Midbrain (tissue), 1 donor: ENCODE measurements at places on chromosomes 1 and 21.

DNA sequence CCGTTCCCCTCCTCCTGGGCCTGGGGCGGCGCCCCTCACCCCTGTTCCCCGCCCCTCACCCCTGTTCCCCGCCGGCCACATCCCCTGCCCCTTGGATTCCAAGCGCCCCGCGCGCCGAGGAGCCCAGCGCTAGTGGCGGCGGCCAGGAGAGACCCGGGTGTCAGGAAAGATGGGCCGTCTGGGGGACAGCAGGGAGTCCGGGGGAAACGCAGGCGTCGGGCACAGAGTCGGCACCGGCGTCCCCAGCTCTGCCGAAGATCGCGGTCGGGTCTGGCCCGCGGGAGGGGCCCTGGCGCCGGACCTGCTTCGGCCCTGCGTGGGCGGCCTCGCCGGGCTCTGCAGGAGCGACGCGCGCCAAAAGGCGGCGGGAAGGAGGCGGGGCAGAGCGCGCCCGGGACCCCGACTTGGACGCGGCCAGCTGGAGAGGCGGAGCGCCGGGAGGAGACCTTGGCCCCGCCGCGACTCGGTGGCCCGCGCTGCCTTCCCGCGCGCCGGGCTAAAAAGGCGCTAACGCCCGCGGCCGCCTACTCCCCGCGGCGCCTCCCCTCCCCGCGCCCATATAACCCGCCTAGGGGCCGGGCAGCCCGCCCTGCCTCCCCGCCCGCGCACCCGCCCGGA is at the start of gene TP73:
Gene TP73, plus strand, starts transcription at position 587 of the 618 bp plus-strand sequence. CDS start 29,850 bp downstream, outside the sequence.
- no peak for DNase-seq

GRCh38 chr1:247517795-247518612 is 18.2 kb downstream of the OR2C3 start:
- DNase-seq = no peak

GRCh38 chr1:150213170-150214098 is 22.5 kb downstream of the ANP32E start:
- peak; percentile 98 for DNase-seq

DNA sequence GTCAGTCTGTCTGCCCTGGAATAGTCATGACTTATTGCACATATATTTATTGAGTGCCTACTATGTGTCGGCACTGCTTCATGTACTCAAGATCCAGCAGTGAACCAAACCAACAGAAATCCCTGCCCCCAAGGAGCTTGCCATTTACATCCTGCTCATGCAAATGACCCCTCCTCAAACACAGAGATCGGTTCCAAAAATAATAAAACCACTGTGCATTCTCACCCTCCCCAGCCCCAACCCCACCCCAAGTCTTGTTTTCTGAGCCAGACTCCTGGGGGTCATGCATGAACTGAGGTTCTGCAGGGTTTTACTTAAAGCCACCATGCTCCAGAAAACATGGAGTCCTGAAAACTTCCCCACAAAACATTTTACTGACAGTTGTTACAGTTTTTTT is 61.9 kb downstream of the KIAA0040 start:
- DNase-seq = no peak

DNA sequence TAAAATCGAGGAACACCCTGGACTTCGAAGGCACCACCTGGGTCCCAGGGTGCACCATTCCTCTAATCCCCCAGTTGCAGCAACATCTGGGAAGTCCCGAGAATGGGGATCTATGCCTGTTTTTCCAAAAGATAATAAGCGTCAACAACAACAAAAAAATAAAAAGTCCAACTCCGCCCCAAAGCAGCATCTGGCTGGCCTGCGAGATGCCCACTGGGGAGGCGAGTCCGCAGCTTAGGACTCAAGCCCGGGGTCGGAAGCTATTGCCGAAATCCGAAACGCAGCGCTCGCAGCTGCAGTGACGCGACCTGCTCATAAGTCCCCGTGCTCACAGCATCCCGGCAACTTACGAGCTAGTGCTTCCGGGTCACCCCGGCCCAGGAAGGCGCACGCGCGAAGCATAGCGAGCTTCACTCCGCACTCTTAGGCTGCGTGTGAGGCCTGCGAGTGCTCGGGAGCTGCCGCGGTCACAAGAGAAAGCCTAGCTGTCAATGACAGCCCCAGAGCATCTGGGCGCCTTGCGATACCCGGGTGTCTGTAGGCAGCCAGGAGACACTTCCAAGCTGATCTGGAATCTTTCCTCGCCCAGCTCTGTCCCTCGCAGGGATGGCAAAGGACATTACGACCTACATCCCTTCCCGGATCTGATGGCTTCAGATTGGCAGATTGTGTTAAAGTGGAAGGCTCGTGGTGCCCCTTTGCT is 9.9 kb upstream of the LTN1 start:
- peak; percentile 98 for DNase-seq

DNA sequence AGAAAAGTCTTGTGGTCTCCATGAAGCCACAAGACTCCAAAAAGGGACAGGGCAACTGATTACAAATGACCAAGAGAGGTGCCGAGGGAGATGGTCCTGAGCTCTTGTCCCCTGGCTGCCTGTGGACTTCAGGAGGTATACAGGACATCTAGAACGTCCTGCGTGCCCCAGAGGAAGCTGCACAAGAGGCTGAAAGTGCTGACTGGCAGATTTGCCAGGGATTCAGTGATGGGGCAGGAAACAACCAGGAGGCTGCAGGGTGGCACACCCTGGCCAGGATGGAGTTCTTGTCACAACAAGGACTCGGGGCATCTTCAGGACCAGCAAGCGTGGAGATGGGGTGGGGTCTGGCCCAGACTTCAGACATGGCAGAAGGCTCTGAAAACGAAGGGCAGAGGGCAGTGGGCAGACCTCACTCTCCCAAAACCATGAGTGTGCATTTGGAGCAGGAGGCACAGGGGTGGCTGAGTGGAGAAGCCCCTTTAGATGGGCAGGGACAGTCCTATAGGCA is 13.4 kb upstream of the PKP1 start:
- DNase-seq = no peak

GRCh38 chr1:210291081-210291764 is 37.5 kb upstream of the HHAT start:
- no peak for DNase-seq

DNA sequence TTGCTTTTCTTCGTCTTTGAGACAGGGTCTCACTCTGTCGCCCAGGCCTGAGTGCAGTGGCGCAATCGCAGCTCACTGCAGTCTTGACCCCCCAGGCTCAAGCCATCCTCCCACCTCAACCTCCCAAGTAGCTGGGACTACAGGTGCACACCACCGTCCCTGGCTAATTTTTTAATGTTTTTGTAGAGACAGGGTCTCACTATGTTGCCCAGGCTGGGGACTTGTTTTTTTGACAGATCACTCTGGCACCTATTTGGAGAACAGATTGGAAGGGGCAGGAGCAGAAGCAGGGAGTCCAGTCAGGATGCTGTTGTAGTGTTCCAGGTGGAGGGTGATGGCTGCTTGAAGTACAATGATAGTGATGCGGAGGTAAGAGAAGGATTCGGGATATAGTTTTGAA is 12.7 kb upstream of the KDM4A start:
- DNase-seq = no peak

DNA sequence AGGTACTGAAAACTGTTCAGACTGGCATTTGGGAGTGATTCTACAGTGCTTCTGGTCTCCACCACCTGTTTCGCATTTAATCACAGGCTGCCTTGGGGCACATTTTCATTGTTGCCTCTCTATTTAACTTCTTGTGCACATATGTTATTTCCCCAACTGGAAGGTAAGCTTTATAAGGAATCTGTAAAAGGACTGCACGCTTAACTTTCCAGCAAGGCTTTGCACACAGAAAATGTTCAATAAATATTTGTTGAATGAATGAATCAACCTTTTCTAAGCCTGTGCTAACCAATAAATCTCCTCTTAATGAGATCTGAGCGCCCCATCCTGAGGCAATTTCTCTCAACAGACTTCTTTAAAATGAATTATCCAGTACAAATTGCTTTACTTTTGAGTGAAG is 84.3 kb upstream of the ARHGAP29 start:
- DNase-seq = no peak

GRCh38 chr1:184941410-184941733 is 32.9 kb downstream of the NIBAN1 start:
- DNase-seq = no peak

DNA sequence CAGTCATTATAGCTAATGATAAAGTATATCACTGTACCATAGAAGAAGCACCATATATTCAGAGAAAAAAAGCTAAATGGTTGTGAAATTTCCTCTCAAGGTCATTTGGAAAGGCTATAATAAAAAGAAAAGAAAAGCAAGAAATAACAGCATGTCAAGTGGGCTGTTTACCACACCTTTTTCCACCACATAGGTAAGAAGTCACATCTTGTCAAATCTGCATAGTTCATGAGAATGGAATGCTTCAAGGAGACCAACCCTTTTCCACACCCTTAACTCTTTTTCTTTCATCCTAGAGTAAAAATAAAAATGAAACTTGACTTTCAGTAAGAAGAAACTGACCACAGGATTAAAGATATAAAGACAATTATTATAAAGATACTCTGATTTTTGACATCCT is 91.2 kb downstream of the ATP6V1G3 start:
- no peak for DNase-seq

DNA sequence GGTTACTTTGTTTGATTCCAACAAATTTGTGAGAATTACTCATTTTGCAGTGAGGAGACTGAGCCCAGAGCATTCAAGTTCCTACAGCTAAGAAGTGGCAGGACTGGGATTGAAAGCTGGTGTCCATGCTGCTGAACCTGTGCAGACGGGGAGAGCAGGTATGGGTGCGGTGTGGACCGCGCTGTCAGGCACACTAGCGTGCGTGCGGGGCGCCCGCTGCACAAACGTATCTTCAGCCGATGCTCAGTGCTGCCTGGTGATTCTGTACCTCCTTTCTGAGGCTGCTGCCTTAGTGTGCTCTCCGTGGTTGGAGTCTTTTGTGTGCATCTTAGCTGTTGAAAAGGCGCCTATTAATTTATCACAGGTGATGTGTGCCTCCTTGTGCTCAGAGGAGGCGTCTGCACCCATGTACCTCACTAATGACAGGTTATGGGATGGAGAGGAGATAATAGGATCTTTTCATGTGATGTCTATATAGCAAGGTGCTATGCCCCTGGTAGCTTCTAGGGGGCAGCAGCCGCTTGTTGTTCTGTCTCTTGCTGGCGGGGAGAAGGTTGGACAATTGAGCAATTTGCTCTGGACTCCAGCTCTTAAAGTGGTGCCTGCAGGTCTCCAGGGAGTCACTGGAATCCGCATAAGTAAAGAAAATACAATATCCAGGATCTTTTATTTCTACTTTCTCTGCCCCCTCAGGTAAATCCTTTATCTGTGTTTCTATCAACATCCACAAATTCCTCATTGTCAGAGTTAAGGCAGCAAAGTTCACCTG is 32.5 kb downstream of the PEX14 start:
- peak; percentile 56 for DNase-seq

DNA sequence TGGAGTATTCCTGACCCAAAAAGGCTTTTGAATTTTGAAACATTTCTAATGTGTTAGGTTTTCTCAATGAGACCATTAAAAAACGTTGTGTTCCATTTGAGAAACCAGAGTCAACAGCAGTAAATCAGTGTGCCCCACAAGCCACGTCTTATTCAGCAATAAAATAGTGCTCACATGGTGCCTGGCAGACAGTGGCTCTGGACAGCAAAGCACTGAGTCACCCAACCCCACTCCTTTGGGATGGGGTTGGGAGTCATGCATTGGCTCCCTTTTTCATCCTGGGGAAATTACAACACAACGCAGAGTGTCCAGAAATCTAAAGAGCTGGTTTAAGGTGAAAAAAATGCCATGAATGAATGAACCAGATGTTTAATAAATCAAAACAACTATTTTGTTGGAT is 46.5 kb downstream of the KCNJ15 start:
- no peak for DNase-seq

GRCh38 chr1:208237241-208237640 is 6.9 kb downstream of the PLXNA2 start:
- no peak for DNase-seq
